ENCODE measurements at places on chromosomes 12 and 14.
A peak's percentile ranks its signal among the peaks of the same experiment; 100 is the strongest.

DNA sequence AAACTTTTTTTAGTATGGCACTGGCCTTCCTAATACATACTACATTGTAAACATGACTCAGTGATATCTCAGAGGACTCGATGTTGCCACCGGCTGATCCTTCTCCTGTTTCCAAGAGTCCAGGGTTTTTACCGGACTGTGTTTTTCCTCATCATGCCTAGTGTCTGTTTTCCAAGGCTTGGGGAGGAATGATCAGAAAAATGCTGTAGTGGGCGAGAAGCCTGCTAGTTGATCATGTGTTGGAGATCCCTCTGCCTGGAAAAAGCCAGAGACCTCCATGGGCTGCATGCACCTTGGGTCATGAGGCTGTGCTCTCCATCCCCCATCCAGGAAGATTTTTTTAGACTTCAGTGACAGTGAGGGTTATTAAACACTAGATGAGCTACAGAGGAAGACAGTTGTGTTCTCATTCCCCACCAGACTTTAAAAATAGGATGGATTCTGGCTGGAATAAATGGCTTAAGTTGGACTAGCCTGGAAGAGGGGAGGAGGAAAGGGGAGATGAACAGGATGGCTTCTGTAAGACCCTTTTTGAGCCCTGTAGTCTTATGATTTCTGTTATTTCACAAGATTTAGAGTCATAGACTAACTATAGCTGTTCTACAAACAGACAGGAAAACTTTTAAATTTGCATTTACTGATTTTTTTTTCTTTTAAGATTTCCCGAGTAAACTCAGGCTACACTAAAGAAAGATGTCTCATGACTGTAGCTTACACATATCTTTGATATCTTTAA is 145.7 kb downstream of the SAMD4A start:
- DNase-seq, result no peak

GRCh38 chr12:56271031-56271430 is 4.3 kb downstream of the COQ10A start:
- peak; percentile 7 for DNase-seq

- no peak for DNase-seq
Observed at GRCh38 chr12:2389079-2389790, 336.4 kb downstream of the CACNA1C start.

DNA sequence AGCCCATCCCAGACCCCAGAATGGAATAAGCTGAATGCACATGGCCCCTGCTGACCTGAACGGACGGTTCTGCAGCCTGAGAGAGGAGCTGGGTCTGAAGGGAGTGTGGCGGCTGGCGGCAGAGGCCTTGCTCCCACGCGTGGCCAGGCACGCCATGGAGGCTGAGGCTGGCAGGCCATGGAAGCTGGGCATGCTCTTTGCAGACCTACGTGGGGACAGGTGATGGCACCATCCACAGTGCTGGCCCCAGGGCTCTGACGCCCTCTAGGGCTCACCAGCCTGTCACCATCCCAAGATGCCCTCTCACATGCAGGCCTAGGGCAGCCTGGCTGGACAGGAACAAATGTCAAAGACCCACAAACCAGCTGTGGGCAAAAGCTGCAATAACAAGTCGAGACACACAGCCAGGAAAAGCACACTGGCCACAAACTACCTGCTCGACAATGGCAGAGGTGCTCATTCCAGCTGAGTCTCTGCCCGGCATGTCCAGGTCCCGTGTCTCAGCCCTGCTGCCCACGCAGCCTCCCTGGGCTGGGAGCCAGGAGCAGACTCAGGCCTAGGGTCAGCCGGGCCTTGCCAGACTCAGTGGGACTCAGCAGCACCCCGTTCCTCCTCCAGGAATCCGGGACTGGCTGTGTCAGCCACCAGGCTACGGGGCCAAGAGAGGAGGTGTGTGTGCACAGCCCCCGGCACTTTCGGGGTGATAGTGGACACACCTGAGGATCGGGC is 19.7 kb downstream of the BTBD6 start:
- DNase-seq, result no peak

DNA sequence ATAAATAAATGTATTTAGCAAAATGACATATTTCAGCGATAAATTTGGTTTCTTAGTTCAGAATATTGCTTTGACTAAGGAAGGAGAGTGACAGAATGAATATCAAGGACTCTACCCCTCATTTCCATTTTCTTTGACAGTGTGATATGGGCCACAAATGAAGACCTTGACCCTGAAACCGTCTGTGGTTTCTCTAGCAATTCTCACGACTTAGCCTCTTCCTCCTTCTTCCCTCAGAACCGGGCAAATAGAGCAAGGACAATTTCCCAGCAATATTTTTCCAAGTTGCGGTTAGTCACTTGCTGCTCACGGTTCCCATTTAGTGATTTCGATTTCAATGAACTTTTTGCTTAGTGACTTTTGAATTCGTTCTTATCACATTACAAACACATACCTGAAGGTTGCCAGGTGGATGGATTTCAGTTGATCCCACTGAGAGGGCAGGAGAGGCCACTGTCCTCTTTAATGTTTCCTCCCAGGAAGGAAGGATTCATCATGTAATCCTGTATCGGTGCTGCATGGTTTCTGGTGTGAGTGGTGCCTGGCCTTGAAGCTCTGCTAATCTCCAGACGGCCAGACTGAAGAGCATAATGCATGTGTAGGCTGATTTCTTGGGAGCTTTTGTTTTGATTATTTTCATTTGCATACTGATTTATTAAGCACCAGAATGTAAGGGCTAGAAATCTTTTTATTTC is 77.6 kb downstream of the CHST11 start:
- no peak for DNase-seq

- no peak for DNase-seq
Observed at GRCh38 chr12:597926-598568, 65.2 kb downstream of the NINJ2 start.

- no peak for DNase-seq
Observed at GRCh38 chr12:30756074-30756473, 1.3 kb upstream of the CAPRIN2 start.

All from NCI-H510A treated with DMSO at 0.1 percent for 48 hours (cell line).